Psoas muscle (tissue), 8 donors: ENCODE measurements at places on chromosomes 2 and 18.

GRCh38 chr2:138814123-138814898, 34.1 kb upstream of the NXPH2 start:
- no peak overlapping the region for H3K27ac ChIP-seq
- H3K4me3 ChIP-seq = no peak overlapping the region
- H3K36me3 ChIP-seq = no peaks in the 10 kb centered on the region

GRCh38 chr2:32688541-32688940, 60.7 kb downstream of the TTC27 start:
- H3K27ac ChIP-seq = no peak overlapping the region
- DNase-seq = no peak
- H3K27me3 ChIP-seq = no peaks in the 10 kb centered on the region

- H3K27ac ChIP-seq = no peak overlapping the region
- DNase-seq = no peak
- peaks cover 11% of the 10 kb centered on the region for H3K4me1 ChIP-seq
- H3K4me3 ChIP-seq = no peak overlapping the region
Measured at GRCh38 chr2:159600752-159601151, 15.6 kb downstream of the BAZ2B start.

- H3K27ac ChIP-seq = no peak overlapping the region
- no peaks in the 10 kb centered on the region for H3K36me3 ChIP-seq
- no peak for DNase-seq
- no peaks in the 10 kb centered on the region for H3K27me3 ChIP-seq
Measured at GRCh38 chr2:174997110-174997509, 8.1 kb downstream of the CHN1 start.

DNA sequence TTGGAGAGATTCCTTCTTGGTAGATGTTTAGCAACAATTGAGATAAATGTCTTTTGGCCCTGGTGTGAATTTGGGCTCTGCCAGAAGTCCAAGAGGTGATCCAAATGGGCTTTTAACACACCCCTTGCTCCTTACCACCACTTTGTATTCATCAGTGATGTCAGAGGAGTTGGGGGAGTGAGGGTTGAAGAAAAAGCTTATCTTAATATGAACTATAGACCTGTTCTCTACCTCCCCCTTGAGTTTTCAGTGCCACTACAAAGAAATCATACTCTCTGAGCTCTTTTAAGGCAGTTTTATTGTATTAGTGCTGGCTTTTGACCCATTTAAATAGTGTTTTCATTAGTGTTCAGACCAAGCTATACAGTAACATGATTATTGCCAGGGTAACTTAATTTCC, 229.1 kb downstream of the PHLPP1 start:
- no peak overlapping the region for H3K27ac ChIP-seq
- H3K27me3 ChIP-seq = no peaks in the 10 kb centered on the region
- no peak for DNase-seq
- H3K4me3 ChIP-seq = no peak overlapping the region
- peaks cover 3% of the 10 kb centered on the region for H3K4me1 ChIP-seq

GRCh38 chr2:36701391-36701795, 4.9 kb downstream of the VIT start:
- no peak overlapping the region for H3K27ac ChIP-seq
- no peaks in the 10 kb centered on the region for H3K4me1 ChIP-seq
- no peak for DNase-seq
- no peaks in the 10 kb centered on the region for H3K36me3 ChIP-seq
- no peaks in the 10 kb centered on the region for H3K27me3 ChIP-seq

GRCh38 chr2:63741884-63742579, 99.7 kb upstream of the UGP2 start:
- no peaks in the 10 kb centered on the region for H3K36me3 ChIP-seq
- peak overlapping the region; percentile 87 for H3K27ac ChIP-seq
- no peak overlapping the region for H3K4me3 ChIP-seq
- DNase-seq = no peak
- no peaks in the 10 kb centered on the region for H3K27me3 ChIP-seq

DNA sequence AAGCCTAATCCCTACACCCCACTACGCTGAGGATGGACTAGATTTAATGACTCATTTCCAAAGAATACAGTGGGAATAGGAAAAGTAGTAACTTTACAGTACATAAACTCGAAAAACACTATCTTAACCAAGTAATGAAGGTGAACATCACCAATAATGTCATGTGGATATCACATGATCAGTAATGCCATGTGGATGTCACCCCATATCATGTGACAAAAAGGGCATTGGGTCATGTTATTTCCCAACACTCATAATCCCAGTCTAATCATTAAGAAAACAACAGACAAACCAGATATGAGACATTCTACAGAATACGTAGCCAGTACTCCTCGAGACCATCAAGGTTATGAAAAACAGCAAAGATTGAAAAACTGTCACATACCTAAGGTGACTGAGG, 667.3 kb upstream of the CRIM1 start:
- H3K27ac ChIP-seq = no peak overlapping the region
- no peak for DNase-seq
- H3K4me3 ChIP-seq = no peak overlapping the region
- no peaks in the 10 kb centered on the region for H3K4me1 ChIP-seq
- no peaks in the 10 kb centered on the region for H3K36me3 ChIP-seq

GRCh38 chr2:108365656-108366055, 12.1 kb upstream of the SULT1C4 start:
- H3K27ac ChIP-seq = no peak overlapping the region
- no peak for DNase-seq
- H3K27me3 ChIP-seq = no peaks in the 10 kb centered on the region
- H3K4me1 ChIP-seq = no peaks in the 10 kb centered on the region
- no peaks in the 10 kb centered on the region for H3K36me3 ChIP-seq

DNA sequence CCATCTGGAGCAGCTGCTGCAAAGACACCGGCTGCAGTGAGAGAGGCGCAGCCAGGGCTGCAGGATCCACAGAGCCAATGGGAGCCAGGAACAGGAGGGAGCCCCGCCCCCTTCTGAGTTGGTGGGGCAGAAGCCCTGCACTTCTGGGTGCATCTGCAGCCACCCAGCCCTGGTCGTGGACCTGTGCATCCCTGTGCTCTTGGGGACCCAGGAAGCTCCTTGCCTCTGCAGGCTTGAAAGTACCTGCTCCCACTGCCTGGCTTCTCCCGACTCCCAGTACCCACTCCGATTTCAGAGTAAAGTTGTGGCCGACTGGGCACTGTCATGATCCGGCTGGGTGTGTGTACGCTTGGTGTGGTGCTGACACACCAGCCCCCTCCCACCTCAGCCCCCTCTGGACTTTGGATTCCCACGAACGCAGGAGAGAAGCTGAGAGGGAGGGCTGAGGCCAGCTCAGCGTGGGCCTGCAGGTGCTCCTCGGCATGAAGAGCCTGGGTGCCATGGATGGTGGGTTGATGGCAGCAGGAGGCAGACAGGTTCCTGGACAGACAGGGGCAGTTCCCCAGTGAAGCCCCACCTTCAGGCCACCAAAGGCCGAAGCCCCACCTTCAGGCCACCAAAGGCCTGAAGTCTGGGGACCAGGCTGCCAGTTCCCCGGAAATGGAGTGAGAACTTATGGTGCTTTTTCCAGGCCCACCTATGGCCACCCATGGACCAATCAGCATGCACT, 34.9 kb downstream of the LRRTM4 start:
- H3K27ac ChIP-seq = no peak overlapping the region
- DNase-seq = no peak
- H3K36me3 ChIP-seq = no peaks in the 10 kb centered on the region

DNA sequence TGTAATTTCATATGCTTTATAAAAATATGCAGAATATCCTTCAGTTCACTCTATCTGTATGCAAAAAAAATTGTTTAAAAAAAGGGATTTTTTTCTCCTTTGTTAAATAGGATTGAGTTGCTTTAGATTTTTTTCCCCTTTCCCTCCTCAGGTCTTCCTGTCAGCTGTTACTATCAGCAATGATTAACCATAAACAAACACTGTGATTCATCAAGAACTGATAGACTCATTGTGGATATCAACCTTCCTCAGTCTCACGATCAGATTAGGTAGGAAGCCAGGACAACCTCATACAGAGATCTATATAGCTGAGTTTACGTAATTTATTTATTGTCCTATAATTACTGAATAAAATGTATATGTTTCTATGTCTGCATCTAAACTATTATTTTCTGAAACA, 2136.2 kb upstream of the CELF4 start:
- no peaks in the 10 kb centered on the region for H3K36me3 ChIP-seq
- H3K27me3 ChIP-seq = no peaks in the 10 kb centered on the region
- H3K27ac ChIP-seq = no peak overlapping the region
- no peak overlapping the region for H3K4me3 ChIP-seq

DNA sequence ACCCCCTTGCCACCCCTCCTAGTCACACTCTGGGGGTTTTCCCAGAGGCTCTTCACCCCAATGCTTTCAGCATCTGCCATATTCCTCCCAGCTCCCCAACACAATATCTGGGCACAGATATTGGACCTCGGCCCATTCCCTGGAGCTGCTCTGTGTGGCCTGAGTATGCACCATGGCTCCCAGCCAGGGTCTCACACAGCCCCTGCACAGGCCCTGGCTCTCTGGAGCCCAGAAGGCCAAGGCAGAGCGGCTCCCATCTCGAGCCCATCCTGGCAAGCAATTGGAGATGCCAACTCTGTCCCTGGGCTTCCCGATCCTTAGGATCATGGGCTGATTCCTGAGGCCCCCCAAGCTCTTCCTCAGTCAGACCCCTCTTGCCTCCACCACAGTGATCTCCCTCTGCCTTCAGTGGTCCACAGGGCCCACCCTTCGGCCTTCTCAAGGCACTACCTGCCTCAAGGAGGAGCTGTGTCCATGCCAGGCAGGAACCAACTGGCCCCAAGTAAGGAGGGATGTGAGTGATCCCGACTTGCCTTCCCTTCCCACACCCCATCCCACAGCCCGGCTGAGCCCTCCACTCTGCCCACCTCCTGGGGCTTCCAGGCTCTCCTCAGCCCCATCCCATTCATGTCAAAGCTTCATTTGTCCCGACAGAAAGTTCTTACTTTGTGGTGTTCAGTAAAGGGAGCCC, 62.7 kb downstream of the ADD2 start:
- no peak overlapping the region for H3K27ac ChIP-seq
- no peak for DNase-seq
- no peak overlapping the region for H3K4me3 ChIP-seq

DNA sequence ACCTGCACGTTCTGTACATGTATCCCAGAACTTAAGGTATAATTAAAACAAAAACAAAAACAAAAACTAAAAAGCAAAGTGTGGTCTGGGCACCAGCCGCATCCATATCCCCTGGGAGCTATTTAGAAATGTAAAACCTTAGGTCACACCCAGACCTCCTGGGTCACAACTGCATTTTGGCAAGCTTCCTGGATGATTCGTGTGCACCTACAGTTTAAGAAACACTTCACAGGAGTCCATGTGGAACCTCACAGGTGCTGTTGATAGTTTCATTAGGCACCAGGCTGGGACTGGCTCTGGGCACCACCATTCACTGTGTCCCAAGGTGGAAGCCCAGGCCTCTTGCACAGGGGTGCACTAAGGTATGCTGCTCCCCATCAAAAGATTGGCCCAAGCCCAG, 103.6 kb upstream of the BOD1L2 start:
- no peak overlapping the region for H3K4me3 ChIP-seq
- no peaks in the 10 kb centered on the region for H3K36me3 ChIP-seq
- no peak for DNase-seq
- H3K27ac ChIP-seq = no peak overlapping the region
- no peaks in the 10 kb centered on the region for H3K27me3 ChIP-seq
- H3K4me1 ChIP-seq = no peaks in the 10 kb centered on the region

DNA sequence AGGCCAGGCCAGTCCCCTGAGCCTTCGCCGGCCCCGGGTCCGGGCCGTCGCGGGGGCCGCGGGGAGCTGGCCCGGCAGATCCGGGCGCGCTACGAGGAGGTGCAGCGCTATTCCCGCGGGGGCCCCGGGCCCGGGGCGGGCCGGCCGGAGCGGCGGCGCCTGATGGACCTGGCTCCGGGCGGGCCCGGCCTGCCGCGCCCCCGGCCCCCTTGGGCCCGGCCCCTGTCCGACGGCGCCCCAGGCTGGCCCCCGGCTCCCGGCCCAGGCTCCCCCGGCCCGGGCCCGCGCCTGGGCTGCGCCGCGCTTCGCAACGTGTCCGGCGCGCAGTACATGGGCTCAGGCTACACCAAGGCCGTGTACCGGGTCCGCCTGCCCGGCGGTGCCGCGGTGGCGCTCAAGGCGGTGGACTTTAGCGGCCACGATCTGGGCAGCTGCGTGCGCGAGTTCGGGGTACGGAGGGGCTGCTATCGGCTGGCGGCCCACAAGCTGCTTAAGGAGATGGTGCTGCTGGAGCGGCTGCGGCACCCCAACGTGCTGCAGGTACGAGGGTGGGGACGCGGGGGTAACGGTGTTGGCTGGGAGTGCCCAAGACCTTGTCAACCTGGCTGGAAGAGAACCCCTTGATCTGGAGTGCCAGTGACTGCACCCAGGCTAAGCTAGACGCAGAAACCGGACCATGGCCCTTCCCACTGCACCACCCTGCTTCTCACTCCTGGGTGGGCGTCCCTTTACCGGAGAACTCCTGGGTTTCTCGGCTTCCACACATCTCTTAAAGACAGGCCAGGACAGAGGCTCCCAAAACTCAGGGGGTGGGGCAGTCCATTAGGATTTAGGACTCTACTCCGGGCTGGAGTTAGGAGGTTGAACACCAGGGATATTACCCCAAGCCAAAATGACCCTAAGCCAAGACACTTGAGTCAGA, 739 bp downstream of the PKDCC start:
- peak overlapping the region; percentile 94 for H3K27ac ChIP-seq
- H3K4me3 ChIP-seq = peak overlapping the region; percentile 95
- no peaks in the 10 kb centered on the region for H3K27me3 ChIP-seq
- DNase-seq = peak; percentile 31
- no peaks in the 10 kb centered on the region for H3K36me3 ChIP-seq

GRCh38 chr2:48377646-48378045, 152.3 kb upstream of the STON1 start:
- no peak overlapping the region for H3K27ac ChIP-seq
- H3K27me3 ChIP-seq = no peaks in the 10 kb centered on the region
- peaks cover 57% of the 10 kb centered on the region for H3K36me3 ChIP-seq
- no peaks in the 10 kb centered on the region for H3K4me1 ChIP-seq
- DNase-seq = no peak
- H3K4me3 ChIP-seq = no peak overlapping the region

DNA sequence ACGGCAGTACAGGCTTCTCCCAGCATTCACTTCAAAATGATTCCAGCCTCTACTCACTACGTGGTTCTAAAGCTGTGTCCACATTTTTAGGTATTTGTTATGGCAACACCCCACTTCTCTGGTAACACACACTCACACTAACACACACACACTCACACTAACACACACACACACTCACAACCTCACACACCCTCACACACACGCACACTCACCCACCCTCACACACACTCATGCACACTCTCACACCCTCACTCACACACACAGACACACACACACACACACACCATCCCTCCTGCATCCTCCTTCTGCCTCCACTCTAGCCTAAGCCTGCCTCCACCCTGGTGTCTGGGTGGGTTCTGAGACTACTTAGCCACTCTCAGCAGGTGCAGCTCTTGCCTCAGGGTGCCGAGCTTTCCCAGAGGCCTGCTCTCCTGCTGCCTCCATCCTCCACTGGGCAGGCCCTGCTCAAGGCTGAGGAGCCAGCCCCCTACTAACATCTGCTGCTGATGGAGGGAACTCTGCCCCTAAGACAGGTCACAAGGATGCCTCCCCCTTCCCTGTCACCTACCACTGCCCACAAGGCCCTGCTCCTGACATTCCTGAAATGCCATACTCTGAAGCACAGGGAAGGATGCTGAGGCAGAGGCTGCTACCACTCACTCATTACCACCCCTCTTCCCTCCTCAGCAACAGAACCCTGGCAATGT, 63.9 kb downstream of the NCAPH start:
- no peaks in the 10 kb centered on the region for H3K36me3 ChIP-seq
- no peaks in the 10 kb centered on the region for H3K27me3 ChIP-seq
